ENCODE measurements at places on chromosomes 5 and 9.

DNA sequence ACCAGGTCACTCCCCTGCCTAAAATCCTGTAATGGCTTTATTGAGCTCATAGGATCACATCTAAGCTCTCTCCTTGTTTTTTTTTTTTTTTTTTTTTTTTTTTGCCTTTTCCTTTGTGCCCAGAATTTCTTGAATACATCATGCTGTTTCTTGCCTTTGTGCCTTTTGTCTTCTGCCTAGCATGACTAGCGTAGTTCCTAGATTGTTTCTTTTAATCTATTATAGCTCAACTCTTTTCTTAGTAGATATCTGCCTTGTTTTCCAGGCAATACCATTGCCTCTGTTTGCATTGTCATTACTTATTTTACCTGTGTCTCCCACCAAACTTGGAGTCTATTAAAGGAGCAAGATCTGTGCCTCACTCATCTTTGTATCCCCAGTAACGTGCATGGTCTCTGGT lies 106.1 kb upstream of the C9orf72 start:
- ATAC-seq: no peak

DNA sequence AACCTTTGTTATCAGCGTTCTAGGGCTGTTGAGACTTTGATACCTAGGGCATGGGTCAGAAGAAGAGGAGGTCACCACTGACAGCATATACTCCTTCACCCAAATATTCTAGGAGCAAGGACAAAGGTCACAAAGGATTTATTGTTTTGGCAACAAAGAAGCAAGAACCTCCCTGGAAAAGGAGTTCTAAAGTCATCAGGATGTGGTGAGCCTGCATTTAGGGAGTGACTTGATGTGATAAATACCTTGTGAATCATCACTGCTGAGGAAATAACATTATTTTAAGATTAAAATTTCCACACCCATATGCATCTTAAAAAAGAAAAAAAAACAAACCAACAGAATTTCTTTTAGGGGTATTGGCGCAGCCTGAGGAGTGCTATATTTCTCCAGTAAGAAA lies 13.9 kb downstream of the IFNA1 start:
- no peak for ATAC-seq

- ATAC-seq: no peak
Measured at GRCh38 chr5:52693836-52694235, 93.9 kb upstream of the ITGA1 start.

- peak; percentile 60 for ATAC-seq
Measured at GRCh38 chr9:6106711-6107339, 91.4 kb upstream of the RANBP6 start.
